ENCODE measurements at places on chromosomes 5 and 9.

- DNase-seq, result no peak
Measured at GRCh38 chr5:158313733-158314464, 455.0 kb upstream of the CLINT1 start.

- peak; percentile 4 for DNase-seq
Measured at GRCh38 chr9:68705531-68706362, 707 bp downstream of the PIP5K1B start.

GRCh38 chr5:34928267-34928666 is 1.1 kb upstream of the DNAJC21 start:
- DNase-seq, result no peak

- no peak for DNase-seq
Measured at GRCh38 chr5:58872670-58873273, 289.9 kb downstream of the RAB3C start.

GRCh38 chr5:43396762-43397304 is 15.4 kb downstream of the CCL28 start:
- DNase-seq, result peak; percentile 22

DNA sequence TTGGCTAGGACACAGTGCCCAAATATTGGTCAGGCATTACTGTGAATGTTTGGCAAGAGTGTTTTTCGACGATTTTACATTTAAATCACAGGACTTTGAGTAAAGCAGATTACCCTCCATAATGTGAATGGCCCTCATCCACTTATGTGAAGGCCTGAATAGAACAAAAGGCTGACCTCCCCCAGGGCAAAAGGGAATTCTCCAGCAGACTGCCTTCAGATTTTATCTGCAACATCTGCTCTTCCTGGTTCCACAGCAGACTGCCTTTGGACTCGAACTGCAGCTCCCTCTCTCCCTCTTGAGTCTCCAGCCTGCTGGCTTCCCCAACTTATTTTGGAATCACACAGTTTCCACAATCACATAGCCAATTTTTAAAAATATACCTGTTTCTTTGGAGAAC is 7.1 kb upstream of the TMEM215 start:
- DNase-seq, result no peak

DNA sequence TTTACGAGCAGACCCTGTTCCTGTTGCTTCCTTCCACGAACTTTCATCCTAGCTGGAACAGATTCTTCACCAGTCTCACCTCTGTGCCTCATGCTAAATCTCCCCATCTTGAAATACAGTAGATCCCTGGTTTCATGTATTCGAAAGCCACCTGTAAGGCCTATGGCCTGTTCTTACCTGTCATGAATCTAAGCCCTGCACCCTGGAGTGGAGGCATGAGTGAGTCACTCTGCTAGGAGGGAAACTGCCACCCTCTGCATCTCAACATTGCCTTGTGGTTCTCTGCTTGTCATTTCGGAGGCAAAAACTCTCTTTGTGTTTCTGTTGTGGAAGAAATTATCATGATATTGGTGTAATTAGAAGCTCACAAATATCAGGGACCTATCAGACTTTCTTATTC is 320.0 kb downstream of the ENC1 start:
- DNase-seq, result no peak

- DNase-seq, result peak; percentile 24
Measured at GRCh38 chr5:9829621-9830020, 199.5 kb upstream of the TAS2R1 start.

GRCh38 chr5:143781993-143782520 is 29.9 kb upstream of the HMHB1 start:
- no peak for DNase-seq

DNA sequence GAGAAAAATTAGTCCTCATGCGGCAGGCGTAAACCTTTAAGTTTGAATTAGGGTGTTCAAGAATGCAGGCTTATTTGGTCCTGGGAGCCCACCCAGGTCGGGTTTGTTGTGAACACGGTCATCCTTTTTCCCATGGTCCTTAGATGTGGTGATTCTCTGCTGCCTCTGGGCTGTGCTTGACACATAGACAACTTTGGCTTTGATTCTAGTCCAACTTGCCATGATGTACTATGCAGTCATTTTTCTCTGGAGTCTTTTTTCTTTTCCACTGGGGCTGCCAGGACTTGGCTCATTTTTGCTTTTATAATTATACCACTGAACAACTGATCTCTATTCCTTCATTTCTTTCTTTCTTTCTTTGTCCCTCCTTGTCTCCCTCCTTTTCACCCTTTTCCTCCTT is 218.6 kb downstream of the SREK1 start:
- DNase-seq, result no peak

DNA sequence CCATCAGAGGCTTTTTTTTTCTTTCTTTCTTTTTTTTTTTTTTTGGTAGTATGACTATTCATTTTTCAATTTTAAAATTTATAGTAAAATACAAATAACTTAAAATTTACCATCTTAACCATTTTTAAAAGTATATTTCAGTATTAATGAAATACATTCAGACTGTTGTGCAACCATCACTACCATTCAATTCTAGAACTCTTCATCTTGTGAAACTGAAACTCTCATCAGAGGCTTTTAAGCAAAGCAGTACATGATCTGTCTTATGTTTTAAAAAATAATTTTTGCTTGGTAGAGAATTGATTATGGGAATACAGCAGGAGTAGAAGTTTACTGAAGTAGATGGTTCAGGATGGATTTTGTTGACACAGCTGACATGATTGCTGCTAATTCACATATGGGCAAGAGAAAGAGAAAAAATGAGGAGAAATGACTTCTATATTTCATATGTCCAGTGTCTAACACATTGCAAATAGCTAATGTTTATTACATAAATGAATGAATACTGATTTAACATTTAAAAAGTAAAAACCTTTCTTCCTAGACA is 13.4 kb downstream of the ELOVL7 start:
- no peak for DNase-seq

DNA sequence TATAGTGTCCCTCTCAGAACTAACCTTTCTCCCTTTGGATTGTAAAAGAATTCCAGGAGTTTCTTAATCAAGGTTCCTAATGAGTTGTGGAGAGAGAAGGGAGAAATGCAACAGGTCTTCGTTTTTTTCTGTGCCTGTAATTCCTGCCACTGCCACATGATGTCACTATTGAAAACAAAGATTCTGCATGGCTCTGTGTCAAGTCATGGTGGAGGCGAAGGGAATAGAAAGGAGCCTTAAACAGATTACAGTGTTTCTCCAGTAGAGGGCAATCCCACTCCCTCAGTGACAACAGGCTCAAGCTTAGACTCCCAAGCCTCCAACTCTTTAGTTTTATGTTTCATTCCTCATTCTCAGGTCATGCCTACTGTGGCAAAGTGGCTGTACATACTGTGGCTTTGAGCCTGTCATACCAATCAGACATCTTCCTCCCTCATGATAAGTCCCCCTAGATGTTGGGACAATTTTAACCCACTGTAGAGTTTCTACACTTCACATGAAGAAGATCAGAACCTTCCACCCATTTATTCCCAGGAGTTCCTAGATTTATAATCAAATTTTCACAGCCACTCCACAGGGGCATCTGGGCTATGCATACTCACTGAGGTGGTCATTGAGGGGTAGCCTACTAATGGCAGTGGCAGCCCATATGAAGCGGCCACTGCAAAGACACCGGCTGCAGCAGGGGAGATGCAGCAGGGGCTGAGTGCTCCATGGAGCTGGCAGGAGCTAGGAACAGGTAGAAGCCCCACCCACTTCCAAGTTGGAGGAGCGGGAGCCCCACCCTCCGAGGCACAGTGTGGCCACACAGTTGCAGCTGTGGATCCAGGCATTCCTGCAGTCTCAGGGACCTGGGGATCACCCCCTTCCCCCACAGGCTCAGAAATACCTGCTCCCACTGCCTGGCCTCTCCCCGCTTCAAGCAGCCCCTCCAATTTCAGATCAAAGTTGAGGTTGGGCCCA is 97.4 kb upstream of the TRIM32 start:
- peak; percentile 63 for DNase-seq

DNA sequence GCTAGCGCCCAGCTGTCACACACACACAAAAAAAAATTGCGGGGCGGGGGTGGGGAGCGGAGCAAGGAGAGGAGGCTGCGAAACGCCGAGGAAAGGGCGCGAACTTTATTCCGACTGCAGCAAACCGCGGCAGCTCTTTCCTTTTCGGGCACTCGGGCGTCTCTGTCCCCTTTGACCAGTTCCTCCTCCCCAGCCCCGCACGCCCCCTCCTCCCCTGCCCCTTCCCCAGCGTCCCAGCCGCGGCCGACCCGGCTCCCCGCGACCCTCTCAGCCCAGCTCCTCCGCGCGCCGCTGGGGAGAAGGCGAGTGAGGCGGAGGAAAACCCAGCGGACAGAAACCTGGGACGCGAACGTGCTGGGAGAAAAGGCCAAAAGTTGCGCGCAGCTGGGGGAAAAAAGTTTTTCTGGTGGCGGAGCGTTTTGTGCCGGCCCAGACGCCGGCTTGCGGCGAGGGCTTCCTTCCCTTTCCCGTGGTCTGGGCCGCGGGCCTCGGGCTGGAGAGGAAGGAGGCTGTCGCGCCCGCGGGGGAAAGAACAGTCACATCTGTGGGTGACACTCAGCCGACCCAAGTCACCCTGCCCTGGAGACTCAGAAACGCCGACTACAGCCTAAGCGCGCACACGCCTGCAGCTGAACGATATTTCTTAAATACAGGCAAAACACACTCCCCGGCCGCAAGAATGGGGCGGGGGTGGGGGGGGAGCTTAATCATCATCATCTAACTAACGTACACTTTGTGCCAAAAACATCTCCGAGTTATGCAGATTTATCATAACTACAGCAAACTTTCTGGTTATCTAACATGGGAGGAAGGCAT is 1.1 kb upstream of the BNC2 start:
- peak; percentile 89 for DNase-seq

- DNase-seq, result no peak
Measured at GRCh38 chr9:125436613-125437443, 175.2 kb downstream of the GAPVD1 start.

DNA sequence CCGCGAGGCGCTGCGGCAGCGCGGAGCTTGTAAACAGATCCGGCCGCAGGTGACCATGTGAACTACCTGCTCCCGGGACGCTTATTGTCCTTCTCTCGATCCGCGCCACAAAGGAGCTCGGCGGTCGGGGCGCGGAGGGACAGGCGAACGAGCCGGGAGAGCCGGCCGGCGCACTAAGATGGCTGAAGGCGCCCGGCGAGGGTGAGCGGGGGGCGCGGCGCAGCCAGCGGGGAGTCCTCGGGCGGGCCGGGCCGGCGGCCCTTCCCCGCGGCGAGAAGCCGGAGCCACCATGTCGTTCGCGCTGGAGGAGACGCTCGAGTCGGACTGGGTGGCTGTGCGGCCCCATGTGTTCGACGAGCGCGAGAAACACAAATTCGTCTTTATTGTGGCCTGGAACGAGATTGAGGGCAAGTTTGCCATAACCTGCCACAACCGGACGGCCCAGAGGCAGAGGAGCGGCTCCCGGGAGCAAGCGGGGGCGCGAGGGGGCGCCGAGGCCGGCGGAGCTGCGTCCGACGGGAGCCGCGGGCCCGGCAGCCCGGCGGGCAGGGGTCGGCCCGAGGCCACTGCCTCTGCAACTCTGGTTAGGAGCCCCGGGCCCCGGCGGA is 535 bp downstream of the JMY start:
- DNase-seq, result peak; percentile 46

GRCh38 chr9:36258996-36259533 is 817 bp upstream of the GNE start:
- no peak for DNase-seq

- peak; percentile 46 for DNase-seq
Measured at GRCh38 chr9:129455151-129455995, 165.5 kb downstream of the C9orf50 start.

DNA sequence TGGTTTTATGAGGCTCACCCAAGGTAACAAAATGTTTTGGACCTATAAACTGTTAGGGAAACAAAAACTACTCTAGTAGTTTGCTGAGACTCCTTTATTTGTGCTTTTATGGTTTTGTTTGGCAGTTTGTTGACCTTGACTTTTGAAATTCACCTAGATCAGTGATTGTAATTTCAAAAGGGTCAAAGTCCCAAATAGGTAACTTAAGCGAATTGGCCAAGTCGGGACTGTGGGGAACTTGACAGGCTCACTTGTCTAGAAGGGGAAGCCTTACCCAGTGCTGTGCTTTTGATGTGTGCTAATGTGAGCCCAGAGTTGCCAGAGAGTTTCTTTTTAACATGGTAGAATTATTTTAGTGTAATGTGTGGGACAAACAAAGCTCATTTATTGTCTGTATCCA is 87.2 kb upstream of the SGCD start:
- DNase-seq, result no peak

DNA sequence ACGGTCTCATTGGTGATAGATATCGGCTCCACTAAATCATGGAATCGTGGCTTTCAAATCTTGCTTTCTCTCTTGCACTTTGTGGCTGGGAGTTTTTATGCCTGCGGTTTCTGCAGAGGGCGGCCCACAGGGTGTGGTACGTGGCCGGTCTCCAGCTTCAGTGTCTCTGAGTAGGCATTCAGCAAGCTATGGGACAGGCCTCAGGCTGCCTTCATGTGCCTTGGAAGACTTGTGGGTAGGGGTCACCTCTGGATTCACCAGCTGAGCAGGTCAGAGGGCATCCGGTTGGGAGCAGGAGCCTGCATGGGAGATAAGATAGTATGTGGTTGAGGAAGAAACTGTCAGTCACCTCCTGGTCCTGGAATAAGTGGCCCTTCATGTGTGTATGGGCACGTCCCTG is 47.7 kb downstream of the AMBP start:
- DNase-seq, result no peak

DNA sequence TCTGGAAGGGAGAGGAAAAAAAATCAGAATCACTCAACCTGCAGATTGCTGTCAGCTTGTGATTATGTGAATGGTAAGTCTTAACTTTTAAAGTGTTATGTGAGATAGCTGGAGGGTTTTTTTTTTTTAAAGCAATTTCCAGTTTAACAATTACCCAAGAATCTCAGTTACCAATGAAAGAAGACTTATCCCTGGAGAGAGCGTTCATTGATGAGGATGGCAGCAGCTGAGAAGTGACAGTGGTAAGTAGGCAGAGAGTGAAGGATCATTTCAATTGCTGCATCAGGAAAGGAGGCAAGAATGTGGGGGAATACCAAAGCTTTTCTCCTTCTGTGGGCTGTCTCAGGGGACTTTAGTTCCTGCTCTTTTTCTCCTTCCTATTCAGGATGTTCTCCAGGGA is 370.2 kb upstream of the C9orf72 start:
- peak; percentile 4 for DNase-seq

GRCh38 chr5:132250547-132250946 is 6.9 kb upstream of the PDLIM4 start:
- DNase-seq, result no peak

- DNase-seq, result no peak
Measured at GRCh38 chr9:123571240-123571639, 215.2 kb downstream of the CRB2 start.
